AG04449 (cell line): ENCODE measurements at places on chromosomes 12 and 14.

DNA sequence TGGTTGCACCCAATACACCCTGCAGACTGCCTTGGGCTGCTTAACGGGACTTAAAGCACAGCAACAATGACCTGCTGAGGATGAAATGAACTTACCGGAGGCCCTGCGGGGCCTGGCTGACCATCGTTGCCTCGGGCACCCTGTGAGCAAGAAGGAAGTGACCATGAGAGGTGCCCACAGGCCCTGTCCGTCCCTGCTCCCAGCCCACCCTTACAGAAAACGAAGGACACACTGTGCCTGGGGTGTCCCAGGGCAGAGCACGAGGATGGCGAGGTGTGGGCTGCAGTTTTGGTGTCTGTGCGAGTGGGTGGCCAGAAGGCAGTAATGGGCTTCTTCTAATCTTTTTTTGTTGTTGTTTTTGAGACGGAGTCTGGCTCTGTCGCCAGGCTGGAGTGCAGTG lies 14.6 kb downstream of the COL2A1 start:
- no peak for DNase-seq

- peak; percentile 99 for DNase-seq
These were observed 157.5 kb downstream of the TMTC3 start for GRCh38 chr12:88299567-88300101.

DNA sequence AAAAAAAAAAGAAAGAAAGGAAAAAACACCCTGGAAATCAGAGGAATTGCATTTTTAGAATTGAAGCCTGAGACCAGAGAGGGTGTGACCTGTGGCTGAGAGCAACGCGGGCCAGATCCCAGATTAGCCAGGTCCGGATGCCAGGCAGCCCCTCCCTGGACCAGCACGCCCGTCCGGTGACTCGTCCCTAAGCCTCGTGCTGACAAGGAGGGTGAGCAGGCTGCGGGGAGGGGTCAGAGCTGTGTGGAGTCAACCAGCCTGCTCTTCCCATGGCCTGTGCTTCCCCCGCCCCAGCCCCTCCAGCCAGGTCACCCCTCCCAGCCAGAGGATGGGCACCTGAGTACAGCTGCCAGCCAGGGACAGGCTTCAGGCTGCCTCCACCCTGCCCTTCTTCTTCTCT lies 4.2 kb upstream of the KLC1 start:
- DNase-seq: no peak

- DNase-seq: peak; percentile 10
These were observed 64.9 kb upstream of the DICER1 start for GRCh38 chr14:95222151-95222631.

DNA sequence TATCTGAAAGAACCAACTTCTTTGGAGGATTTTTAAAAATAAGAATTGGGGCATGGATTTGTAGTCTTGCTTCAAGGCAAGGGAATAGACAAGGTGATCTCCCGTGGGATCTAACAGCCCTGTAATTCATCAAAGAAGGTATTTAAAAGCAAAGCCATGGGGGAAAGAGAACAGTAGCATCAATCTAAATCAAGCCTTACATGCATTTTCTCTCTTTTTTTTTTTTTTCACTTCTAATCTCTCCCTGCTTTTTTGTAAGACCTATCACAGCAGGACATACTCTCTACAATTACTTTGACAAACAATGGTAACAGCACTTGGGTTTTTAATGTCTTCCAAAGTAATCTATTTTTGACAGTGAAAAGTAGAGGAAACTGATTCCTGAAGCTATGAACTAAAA lies 367.9 kb downstream of the PAWR start:
- DNase-seq: no peak

DNA sequence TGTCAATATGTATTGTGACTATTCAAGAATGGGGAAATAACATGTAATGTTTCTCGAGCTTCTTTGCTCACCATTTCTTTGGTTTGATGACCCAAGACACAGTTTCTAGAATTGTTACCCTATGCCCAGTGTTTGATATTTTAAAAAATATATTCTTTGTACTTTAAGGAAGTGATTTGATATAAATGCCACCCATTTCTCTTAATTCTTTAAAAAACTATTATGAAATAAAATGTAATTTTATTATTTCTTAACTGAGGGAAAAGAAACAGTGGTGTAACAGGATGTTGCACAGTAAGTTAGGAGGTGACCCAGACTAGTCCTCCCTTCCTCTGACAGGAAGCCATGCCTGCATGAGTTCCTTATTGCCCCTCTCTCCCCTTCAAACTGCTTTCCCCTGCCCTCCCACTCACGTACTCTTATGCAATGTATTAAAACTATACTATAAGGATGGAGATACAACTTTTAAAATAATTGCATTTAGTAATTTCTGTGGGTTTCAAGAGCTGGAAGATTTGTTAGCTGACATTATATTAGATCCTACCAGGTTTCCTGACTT lies 279.4 kb downstream of the TMTC2 start:
- no peak for DNase-seq

DNA sequence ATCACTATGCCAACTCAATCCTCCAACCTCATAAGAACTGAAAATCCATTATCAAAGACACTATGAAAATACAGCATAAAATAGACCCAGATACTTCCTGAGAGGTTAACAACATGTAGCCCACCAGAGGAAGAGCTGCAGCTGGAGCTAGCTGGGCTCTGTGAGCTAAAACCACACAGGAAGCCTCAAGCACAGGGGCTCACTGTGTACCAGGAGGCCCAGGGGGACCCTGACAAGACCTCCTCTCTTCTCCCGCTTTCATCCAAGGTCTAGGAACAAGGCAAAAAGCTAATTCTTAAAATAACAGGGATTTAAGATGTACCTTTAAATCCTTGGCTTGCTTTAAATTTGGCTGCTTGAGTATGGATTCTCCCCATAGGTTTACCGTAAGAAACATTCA lies 53.6 kb downstream of the EIF2S3B start:
- no peak for DNase-seq

DNA sequence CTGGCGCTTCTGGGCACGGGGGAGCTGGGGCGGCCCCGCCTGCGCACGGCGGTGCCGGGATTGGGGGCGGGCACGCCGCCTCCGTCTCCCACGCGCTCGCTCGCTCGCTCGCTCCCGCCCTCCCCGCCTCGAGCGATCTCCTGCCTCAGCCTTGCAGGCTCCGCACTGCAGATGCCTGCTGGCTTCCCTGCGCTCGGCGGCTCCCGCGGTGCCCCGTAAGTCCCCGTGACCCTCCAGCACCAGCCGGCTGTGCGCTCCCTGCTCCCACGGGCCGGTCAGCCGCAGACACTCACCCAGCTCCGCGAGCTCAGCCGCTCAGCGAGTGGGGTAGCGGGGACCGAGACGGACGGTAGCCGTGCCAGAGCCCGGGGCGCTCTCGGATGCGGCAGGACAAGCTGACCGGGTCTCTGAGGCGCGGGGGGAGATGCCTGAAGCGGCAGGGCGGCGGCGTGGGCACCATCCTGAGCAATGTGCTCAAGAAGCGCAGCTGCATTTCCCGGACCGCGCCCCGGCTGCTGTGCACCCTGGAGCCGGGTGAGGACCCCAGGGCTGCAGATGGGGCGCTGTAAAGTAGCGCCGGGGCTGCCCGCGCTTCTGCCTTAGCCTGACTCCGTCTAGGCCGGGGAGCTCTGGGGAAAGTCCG lies at the start of gene TBC1D30:
Gene TBC1D30 (plus strand): TSS at position 148 of the 643 bp plus-strand sequence. CDS start 233 bp downstream, at position 381.
- no peak for DNase-seq

GRCh38 chr14:50353126-50353525 lies 41.0 kb downstream of the DMAC2L start:
- DNase-seq: no peak

GRCh38 chr14:21103411-21103709 lies 2.5 kb downstream of the TMEM253 start:
- no peak for DNase-seq

DNA sequence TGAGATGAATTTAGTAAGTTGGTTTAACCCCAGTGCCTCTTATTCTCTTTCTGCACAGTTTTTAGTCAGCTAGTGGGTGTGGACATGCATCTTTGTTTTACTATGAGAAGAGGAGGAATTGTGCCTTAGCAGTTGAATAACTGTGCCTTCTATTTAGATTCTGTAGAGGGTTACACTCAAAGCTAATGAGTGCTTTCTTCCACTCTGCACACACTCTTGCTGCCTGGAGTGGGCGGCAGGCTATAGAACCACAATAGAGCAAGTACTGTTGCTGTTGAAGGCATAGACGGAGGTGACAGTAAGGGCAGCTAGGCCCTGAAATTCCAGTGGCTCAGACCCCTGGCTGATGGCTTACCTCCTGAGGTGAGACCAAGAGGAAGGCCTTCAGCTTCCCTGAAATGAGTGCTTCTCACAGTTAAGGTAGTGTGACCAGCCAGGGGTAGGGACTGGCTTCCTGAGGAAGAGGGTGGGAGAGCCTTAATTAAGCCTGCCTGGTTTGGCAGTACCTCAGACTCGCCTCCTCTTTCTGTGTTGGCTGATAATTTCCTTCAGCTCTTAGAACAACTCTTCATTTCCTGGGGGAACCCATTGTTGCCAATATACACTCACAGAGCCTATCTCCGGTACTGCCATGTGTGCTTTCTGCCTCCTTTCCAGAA lies 24.7 kb downstream of the SUSD6 start:
- DNase-seq: no peak

DNA sequence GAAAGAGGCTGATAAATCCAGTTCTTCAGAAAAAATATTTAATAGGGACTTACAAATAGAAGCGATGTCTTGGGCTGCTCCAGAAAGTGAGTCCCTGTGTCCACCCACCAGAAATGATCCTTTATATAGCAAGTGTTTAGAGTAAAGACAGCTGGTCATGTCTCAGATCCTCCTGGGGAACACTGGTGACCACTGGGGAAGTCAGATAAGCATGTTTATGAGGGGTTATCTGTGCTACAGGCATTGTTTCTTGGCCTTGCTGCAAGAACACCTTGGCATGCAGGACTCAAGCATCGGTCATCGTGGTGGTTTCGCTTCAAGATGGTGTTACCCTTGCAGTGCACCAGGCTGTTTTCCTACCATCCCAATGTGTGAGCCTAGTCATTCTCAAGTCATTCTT lies 27.2 kb downstream of the CPM start:
- DNase-seq: no peak

GRCh38 chr12:120856980-120857379 lies 47.2 kb downstream of the SPPL3 start:
- DNase-seq: no peak

- no peak for DNase-seq
These were observed 15.7 kb upstream of the PHETA1 start for GRCh38 chr12:111384596-111384995.

DNA sequence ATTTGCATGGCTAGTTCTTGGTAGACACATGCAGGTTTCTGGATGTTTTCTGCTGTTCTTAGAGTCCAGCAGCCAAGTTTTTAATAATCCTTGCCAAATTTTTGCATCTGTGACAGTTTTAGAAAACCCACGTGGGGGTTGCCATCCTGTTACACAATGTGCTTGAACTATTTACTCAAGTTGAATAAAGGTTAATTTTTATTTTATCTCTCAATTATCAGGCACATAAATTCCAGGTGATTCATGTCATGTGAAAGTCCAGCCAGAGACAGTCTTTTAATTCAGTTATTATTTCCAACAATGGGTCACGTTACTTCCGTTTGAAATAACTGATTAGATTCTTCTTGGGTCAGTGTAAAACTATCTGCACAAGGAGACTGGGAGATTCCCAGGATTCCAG lies 15.7 kb downstream of the MYRFL start:
- no peak for DNase-seq
